Aortic smooth muscle cell (primary cell): ENCODE measurements at places on chromosomes 1 and 21. TPM values are rescaled to one million over a fixed set of nuclear protein-coding genes. Genes with fewer than 3 reads are reported as not detected.

FOXD3 gene
- not detected in 2 replicates for total RNA-seq

HES4 gene
- total RNA-seq = 0.62 and 3.7 TPM in 2 replicates

PCP4 gene
- not detected in 2 replicates for total RNA-seq

ETNK2 gene
- total RNA-seq = 0.37 and 0.53 TPM in 2 replicates

C1QTNF12 gene
- 0.40 and 0.75 TPM in 2 replicates for total RNA-seq

GSTM1 gene
- 11.4 TPM in 1 of 2 replicates, not detected in the other for total RNA-seq

PADI2 gene
- total RNA-seq = under 0.01 TPM in 1 of 2 replicates, not detected in the other

CELA3A gene
- not detected in 2 replicates for total RNA-seq

SPRR2F gene
- not detected in 2 replicates for total RNA-seq

TXLNA gene
- total RNA-seq = 87.7 and 107 TPM in 2 replicates

CDK11B gene
- 8.2 and 9.1 TPM in 2 replicates for total RNA-seq

CIART gene
- 8.9 and 9.6 TPM in 2 replicates for total RNA-seq

CD247 gene
- total RNA-seq = 0.26 TPM in 1 of 2 replicates, not detected in the other

RSPH1 gene
- 0.13 TPM in 1 of 2 replicates, not detected in the other for total RNA-seq

UBR4 gene
- total RNA-seq = 92.6 and 103 TPM in 2 replicates

SPTA1 gene
- total RNA-seq = under 0.01 and 0.12 TPM in 2 replicates

MYBPH gene
- 0.06 TPM in 1 of 2 replicates, not detected in the other for total RNA-seq

CHI3L2 gene
- total RNA-seq = 0.12 and 1.1 TPM in 2 replicates

ALG14 gene
- 4.3 and 4.5 TPM in 2 replicates for total RNA-seq

S100B gene
- 0.12 and 0.26 TPM in 2 replicates for total RNA-seq

RASAL2 gene
- 16.5 and 17.9 TPM in 2 replicates for total RNA-seq

NR1I3 gene
- not detected in 2 replicates for total RNA-seq

SPATA17 gene
- 0.93 and 1.5 TPM in 2 replicates for total RNA-seq

ADIPOR1 gene
- 145 and 163 TPM in 2 replicates for total RNA-seq

SLC9C2 gene
- total RNA-seq = not detected in 2 replicates

OR2M4 gene
- total RNA-seq = not detected in 2 replicates

CLEC20A gene
- total RNA-seq = not detected in 2 replicates

LCE2A gene
- not detected in 2 replicates for total RNA-seq

TTC39A gene
- total RNA-seq = 3.3 and 4.7 TPM in 2 replicates

DIPK1A gene
- 4.5 and 5.3 TPM in 2 replicates for total RNA-seq

SPATA46 gene
- total RNA-seq = not detected in 2 replicates

DCST1 gene
- total RNA-seq = not detected in 2 replicates

BCL2L15 gene
- total RNA-seq = 0.26 and 0.31 TPM in 2 replicates

UBE2U gene
- 0.06 TPM in 1 of 2 replicates, not detected in the other for total RNA-seq
